ENCODE measurements at places on chromosomes 6 and 20. TPM values are rescaled to one million over a fixed set of nuclear protein-coding genes. Genes with fewer than 3 reads are reported as not detected.

CST11 gene
- not detected for polyA plus RNA-seq

DNA sequence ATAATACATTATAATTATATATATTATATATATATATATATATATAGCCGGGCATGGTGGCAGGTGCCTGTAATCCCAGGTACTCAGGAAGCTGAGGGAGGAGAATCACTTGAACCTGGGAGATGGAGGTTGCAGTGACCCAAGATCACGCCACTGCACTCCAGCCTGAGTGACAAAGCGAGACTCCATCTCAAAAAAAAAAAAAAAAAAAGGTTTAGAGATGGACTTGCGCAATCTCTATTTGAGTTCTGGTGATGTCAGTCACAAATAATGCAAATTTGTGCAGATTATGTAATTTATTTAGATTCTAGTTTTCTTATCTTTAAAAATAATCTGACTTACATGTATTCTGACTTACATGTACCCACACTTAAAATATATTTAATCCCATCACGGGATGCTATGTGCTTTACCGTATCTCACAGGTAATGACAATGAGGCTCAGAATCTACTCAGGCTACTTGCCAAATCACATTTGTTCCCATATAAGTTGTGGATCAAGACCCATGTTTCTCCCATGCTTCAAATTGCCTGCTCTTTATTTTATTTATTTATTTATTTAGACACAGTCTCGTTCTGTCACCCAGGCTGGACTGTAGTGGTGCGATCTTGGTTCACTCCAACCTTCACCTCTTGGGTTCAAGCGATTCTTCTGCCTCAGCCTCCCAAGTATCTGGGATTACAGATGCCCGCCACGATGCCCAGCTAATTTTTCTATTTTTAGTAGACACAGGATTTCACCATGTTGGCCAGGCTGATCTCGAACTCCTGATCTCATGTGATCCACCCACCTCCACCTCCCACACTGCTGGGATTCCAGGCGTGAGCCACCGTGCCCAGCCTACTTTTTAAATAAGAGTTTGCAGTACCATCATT lies 7.6 kb upstream of the UST start:
- DNase-seq: no peak
- H3K27ac ChIP-seq: no peak overlapping the region
- no peak overlapping the region for H3K4me3 ChIP-seq

DNA sequence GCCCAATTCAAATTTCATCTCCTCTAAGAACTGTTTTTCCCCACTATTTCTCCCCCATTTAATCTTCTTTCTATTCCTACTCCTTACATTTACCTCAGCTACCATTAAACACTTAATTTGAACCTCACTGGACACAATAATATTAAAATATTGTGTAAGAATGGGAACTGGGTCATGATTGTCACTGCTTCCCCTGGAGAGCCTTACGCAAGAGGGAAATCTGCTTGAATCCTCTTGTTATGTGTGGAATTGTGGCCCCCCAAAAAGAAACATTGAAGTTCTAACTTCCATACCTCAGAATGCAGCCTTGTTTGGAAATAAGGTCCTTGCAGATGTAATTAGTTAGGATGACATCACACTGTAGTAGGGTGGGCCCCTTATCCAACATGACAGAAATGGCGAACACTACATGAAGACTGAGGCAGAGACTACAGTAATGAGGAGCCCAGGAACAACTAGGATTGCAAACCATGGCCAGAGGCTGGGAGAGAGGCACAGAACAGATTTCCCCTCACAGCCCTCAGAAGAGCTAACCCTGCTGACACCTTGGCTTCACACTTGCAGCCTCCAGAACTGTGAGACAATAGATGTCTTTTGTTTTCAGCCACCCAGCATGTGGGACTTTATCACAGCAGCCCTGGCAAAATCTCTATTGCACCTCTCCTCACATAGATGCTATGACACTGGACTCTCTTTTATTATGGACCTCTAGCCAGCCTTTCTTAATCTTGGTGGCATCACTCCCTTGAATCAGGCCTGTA lies 29.9 kb downstream of the HIVEP2 start:
- no peaks in the 10 kb centered on the region for H3K36me3 ChIP-seq
- peak overlapping the region; percentile 85 for H3K27ac ChIP-seq
- peaks cover 40% of the 10 kb centered on the region for H3K4me1 ChIP-seq
- peaks cover 3% of the 10 kb centered on the region for H3K27me3 ChIP-seq
- peak overlapping the region; percentile 42 for H3K4me3 ChIP-seq

DNA sequence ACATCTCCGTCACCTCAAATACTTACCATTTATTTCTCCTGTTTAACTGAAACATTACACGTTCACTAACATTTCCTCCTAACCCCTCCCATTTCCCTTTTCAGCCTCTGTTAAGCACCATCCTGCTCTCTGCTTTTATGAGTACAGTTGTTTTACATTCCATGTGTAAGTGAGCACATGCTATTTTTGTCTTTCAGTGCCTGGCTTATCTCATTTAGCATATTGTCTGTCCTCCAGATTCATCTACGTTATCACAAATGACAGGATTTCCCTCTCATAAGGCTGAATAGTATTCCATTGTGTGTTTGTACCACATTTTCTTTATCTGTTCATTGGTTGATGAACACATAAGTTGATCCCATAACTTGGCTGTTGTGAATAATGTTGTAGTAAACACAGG lies 22.7 kb downstream of the TAF11 start:
- H3K4me3 ChIP-seq: no peak overlapping the region
- DNase-seq: no peak
- H3K4me1 ChIP-seq: no peaks in the 10 kb centered on the region
- peaks cover 20% of the 10 kb centered on the region for H3K36me3 ChIP-seq

DNA sequence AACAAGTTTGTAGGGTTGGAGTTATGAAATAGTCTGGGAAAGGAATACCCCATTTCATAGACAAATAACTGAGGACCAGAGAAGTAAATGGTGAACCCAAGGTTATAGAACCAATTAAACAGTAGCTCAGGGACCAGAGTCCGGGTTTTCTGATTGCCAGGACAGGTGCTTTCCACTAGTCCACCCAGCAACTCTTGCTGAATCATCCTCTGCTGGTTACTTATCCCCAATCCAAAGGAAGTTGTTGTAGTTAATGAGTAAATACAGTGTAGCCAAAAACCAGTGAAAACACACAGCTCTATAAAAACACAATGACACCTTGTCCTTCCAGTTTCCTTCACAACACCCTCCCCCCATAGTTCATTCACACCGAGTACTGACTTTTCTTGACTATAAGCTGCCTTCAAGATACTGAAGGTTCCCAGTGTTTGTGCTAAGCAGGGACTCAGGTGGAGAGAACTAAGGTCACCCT lies 766 bp upstream of the TINAG start:
- H3K27ac ChIP-seq: no peak overlapping the region
- DNase-seq: no peak
- no peaks in the 10 kb centered on the region for H3K4me1 ChIP-seq
- no peak overlapping the region for H3K4me3 ChIP-seq

DNA sequence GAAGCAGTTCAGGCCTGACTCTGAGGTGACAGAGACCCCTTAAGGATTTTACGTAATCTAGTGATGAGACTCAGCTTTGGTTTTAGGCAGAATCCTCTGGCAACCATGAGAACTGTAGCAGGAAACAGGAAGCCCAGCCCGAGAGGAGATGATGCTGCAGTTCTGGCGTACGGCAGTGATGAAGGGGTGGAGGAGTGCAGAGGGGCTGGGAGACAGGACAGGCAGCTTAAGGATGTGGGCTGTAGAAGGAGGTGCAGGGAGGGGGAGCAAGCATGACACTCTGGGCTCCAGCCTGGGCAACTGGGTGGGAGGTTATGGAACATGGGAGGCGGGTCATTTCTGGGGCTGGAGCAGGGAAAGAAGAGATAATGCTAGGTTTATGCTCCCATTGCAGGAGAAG lies 67.1 kb downstream of the LRFN2 start:
- peaks cover 5% of the 10 kb centered on the region for H3K27me3 ChIP-seq
- no peaks in the 10 kb centered on the region for H3K36me3 ChIP-seq
- no peak overlapping the region for H3K27ac ChIP-seq
- no peaks in the 10 kb centered on the region for H3K4me1 ChIP-seq
- H3K4me3 ChIP-seq: no peak overlapping the region

- no peaks in the 10 kb centered on the region for H3K36me3 ChIP-seq
- H3K4me1 ChIP-seq: no peaks in the 10 kb centered on the region
- H3K4me3 ChIP-seq: no peak overlapping the region
- no peak overlapping the region for H3K27ac ChIP-seq
- DNase-seq: no peak
These were observed 192.3 kb downstream of the DST start for GRCh38 chr6:56450376-56450775.

PDYN gene
- not detected for polyA plus RNA-seq

DNA sequence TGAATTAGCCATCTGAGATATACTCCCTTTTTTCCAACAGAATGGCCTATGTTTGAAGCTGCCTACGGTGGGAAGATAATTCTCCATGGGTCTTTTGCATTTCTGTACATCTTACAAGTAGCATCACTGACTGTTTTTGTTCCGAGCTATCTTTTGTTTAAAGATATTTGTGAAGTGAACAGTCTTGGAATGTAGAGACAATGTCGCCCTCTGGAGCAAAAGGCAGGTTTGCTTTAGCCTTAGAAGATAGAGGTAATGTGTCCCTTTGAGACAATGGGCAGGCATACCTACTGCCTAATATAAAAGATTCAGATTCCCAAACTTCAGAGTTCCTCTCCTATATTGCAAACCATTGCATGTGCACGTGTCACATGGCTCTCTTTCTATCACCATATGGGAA lies 347.8 kb upstream of the CNR1 start:
- H3K27ac ChIP-seq: no peak overlapping the region
- no peak overlapping the region for H3K4me3 ChIP-seq
- no peaks in the 10 kb centered on the region for H3K4me1 ChIP-seq
- no peak for DNase-seq

FAM209B gene
- 0.57 TPM for polyA plus RNA-seq

- no peak for DNase-seq
- no peak overlapping the region for H3K27ac ChIP-seq
- H3K4me1 ChIP-seq: no peaks in the 10 kb centered on the region
- no peak overlapping the region for H3K4me3 ChIP-seq
- peaks cover 3% of the 10 kb centered on the region for H3K27me3 ChIP-seq
- H3K36me3 ChIP-seq: no peaks in the 10 kb centered on the region
These were observed 90.6 kb upstream of the SYNDIG1 start for GRCh38 chr20:24378661-24379483.

DNA sequence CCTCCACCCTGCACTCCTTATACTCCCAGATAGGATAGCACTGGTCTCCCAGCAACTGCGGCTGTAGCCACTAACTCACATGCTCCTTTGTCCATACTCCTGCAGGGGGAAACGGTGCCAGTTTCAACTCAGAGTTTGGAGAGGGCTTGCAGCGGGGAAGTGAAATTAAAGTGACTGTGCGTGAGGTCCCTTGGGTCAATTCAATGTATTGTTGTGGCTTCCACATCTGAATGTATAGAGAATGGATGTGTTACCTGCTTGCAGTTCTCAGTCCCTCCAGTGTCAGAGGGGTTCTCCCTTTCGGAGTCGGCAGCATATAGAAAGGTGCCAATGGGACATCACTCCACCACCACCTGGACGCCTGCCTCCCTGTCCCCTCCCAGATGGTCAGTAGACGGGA lies 93.6 kb upstream of the CNKSR3 start:
- DNase-seq: no peak
- H3K27me3 ChIP-seq: peaks cover 3% of the 10 kb centered on the region
- no peaks in the 10 kb centered on the region for H3K36me3 ChIP-seq
- H3K27ac ChIP-seq: no peak overlapping the region
- H3K4me3 ChIP-seq: no peak overlapping the region

ADGB gene
- not detected for polyA plus RNA-seq

PGC gene
- not detected for polyA plus RNA-seq

DNA sequence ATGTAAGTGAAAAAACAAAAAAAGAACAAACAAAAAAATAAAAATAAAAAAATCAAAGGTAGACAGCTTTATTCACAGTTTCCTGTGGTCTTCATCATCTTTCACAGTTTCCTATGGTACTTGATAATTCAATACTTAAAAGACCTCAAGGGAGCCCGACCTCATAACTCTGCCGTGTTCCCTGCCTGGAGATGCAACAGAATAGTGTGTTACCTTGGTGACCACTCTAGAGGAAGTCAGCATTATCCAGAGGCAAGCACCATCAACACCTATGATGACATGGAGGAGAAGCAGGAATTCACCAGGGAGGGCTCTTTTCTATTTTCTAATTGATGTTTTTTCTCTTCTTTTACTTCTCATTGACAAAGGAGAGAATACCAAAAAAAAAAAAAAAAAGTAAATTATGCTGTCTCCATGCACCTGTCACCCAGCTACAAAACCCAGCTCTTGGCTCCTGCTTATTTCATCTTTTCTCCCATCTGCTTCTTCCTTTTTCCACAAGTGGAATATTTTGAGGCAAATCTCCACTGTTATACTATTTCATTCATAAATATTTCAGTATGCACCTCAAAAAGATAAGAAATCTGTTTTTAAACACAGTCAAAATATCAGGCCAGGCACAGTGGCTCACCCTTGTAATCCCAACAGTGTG lies 95.8 kb upstream of the STXBP5 start:
- peaks cover 5% of the 10 kb centered on the region for H3K27me3 ChIP-seq
- H3K4me3 ChIP-seq: no peak overlapping the region
- H3K27ac ChIP-seq: no peak overlapping the region
- H3K4me1 ChIP-seq: peaks cover 19% of the 10 kb centered on the region
- no peaks in the 10 kb centered on the region for H3K36me3 ChIP-seq

TNNC2 gene
- not detected for polyA plus RNA-seq

NMBR gene
- not detected for polyA plus RNA-seq

- no peak overlapping the region for H3K27ac ChIP-seq
- DNase-seq: no peak
- H3K36me3 ChIP-seq: no peaks in the 10 kb centered on the region
- no peaks in the 10 kb centered on the region for H3K4me1 ChIP-seq
- H3K4me3 ChIP-seq: no peak overlapping the region
- peaks cover 10% of the 10 kb centered on the region for H3K27me3 ChIP-seq
These were observed 85.5 kb downstream of the WASF1 start for GRCh38 chr6:110093981-110094380.

DNA sequence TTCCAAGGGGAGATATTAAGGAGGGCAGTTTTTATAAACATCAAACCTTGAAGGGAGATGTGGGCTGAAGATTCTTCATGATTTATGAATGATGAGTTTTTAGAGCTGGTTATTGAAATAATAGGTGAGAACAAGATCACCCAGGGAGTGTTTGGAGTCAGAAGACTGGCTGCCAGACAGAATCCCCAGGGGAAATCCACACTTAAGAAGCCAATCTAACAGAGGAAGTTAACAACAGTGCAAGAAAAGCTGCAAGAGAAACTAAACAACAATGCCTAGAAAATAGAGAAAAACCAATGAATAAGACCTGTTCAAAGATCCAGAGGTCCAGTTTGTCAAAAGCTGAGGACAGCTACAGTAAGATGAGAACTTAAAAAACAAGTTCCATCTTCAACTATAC lies 167.9 kb upstream of the MAN1A1 start:
- H3K36me3 ChIP-seq: no peaks in the 10 kb centered on the region
- no peak overlapping the region for H3K4me3 ChIP-seq
- no peak overlapping the region for H3K27ac ChIP-seq
- H3K4me1 ChIP-seq: no peaks in the 10 kb centered on the region

GRCh38 chr6:13715444-13715883 lies 3.8 kb upstream of the RANBP9 start:
- peaks cover 34% of the 10 kb centered on the region for H3K4me1 ChIP-seq
- peaks cover 4% of the 10 kb centered on the region for H3K27me3 ChIP-seq
- H3K4me3 ChIP-seq: no peak overlapping the region
